ENCODE measurements at places on chromosomes 1 and 21.

DNA sequence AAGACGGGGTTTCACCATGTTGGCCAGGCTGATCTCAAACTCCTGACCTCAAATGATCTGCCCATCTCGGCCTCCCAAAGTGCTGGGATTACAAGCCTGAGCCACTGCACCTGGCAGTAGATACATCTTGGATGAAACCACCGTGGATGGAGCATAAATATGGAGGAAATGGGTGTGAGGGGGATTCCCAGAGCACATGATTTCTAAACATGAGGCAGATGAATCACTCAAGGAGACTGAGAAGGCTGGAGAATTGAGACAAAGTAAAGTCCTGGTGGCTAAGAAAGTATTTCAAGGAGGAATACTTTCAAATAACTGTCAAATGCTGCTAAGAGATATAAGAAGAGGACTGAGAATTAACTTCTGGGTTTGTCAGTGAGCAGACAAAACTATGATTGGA, 5.4 kb upstream of the PGBD5 start:
- DNase-seq: no peak

DNA sequence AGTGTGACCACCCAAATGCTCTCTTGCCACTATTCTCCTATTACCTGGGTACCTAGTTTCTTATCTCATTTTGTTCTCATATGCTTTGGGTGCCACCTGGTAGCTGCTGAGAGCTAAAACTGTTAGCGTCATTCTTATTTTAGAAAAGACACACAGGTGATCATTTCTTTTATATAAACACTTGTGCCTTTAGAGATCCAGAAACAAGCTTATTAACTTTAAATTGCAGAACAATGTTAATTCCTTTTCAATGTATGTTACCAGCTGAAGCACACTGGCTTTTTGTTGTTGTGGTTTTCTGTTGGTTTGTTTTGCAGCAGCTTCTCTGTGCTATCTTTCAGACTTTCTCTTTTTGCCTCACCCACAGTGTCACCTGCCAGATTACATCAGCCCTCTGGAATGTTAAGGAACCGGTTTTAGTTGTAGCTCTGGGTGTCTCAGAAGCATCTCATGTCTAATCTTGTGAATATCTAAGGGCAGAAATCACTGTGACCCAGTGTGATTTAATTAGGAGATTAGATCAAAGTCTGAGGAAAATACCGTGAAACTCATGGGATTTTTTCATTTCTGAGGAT, 43.4 kb upstream of the SLC19A2 start:
- DNase-seq: peak; percentile 68

GRCh38 chr1:65894738-65895605, 102.3 kb downstream of the PDE4B start:
- DNase-seq: no peak

DNA sequence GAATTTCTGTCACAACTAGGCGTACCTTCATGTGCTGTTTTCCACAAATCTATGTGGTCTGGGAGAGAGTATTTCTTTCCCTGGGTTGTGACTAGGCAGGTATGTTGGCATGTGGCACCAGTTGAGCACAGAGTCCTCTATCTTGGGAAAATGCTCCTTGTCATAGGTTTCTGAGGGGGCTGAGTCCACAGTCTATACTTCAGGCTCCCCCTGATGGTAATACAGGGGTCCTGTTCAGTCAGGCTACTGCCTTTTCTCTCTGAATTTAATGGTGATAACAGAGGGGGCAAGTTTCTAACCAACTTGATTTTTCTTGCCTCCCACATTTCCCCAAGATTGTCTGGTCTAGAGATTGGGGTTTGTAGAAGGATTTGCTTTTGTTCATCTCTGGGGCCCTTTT, 35.8 kb downstream of the VANGL1 start:
- DNase-seq: no peak

DNA sequence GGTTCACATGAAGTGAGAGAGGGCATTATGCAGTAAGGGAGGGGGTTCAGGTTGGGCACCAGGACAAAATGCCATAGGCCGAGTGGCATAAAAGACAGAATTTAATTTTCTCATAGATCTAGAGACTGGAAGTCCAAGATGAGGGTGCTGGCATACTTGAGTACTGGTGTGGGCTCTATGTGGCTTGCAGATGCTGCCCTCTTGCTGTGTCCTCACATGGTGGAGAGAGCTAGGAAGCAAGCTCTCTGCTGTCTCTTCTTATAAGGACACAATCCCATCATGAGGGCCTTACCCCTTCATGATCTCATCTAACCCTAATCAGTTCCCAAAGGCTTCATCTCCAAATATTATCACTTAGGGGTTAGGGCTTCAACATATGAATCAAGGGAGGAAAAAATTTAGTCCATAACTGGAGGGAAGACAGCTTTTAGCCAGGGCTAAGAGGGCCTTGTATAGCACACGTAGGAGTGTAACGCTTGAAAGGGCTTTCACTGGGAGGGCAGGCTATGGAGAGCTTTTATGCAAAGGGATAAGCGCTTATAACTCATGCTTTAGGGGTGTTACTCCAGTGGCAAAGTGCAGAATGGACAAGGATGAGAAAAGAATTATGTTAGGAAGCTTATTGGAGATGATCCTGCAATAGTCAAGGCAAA, 64.5 kb downstream of the PLPPR5 start:
- no peak for DNase-seq

- DNase-seq: no peak
Measured at GRCh38 chr1:245516284-245516759, 361.5 kb downstream of the KIF26B start.

GRCh38 chr1:223872308-223872901, 26.7 kb upstream of the TP53BP2 start:
- no peak for DNase-seq

- no peak for DNase-seq
Measured at GRCh38 chr21:36841866-36842265, 124.6 kb downstream of the HLCS start.

DNA sequence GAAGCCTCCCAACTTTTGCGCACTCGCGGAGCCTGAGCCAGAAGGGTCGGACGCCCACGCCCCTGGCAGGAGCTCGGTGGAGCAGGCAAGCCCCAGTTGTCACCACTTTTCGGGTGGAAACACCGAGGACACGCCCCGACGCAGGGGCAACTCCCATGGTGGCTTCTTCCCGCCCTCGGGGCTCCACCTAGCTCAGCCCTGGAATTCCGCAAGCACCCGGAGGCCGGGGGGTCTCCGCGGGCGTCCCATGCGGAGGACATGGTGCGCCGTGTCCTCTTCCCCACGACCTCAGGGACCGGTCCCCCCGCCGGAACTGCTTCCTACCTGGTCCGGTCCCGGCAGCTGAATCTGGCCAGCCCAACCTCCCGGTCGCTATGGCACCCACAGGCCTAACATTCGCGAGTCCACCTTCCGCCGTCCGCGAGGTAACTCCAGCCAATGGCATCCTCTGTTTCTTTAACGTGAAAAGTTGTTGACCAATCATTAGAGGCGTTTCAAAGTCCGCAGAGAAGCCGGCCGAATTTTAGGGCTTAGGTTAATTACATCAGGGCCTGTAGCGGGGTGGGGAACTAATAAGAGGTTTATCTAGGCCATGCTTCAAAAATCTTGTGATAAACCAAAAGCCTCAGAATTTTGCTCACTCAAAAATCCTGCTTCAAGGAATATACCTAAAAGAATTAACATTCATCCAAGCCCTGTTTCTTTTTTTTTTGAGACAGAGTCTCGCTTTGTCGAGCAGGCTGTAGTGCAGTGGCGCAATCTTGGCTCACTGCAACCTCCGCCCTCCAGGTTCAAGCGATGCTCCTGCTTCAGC, at the start of gene STPG1:
Gene STPG1, minus strand, starts transcription at position 433 of the 814 bp plus-strand sequence. CDS start 12,394 bp downstream, outside the sequence.
- peak; percentile 92 for DNase-seq

- DNase-seq: peak; percentile 17
Measured at GRCh38 chr1:71638081-71638766, 557.4 kb upstream of the ZRANB2 start.

DNA sequence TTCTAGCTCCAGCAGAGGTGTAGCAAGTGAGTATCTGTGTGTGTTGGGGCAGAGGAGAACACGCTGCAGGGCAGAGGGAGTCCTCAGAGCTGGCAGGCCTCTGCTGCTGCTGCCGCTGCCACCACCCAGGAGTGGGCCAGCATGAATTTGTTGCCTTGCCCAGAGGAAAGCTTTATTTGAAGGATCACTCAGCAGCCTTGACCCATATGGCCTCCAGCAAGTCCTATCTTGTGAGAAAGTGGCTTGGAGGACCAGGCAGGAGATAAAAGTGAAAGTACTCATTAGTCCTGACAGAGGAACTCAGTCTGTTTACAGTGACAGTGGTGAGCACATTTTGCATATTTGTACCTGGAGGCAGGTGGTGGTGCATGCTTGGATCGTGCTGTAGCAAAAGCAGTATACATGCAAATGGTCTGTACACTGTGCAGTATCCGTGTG, 3.1 kb downstream of the TRAF5 start:
- DNase-seq: no peak

Data from kidney glomerular epithelial cell (primary cell).